ENCODE measurements at places on chromosomes 7 and 10.

DNA sequence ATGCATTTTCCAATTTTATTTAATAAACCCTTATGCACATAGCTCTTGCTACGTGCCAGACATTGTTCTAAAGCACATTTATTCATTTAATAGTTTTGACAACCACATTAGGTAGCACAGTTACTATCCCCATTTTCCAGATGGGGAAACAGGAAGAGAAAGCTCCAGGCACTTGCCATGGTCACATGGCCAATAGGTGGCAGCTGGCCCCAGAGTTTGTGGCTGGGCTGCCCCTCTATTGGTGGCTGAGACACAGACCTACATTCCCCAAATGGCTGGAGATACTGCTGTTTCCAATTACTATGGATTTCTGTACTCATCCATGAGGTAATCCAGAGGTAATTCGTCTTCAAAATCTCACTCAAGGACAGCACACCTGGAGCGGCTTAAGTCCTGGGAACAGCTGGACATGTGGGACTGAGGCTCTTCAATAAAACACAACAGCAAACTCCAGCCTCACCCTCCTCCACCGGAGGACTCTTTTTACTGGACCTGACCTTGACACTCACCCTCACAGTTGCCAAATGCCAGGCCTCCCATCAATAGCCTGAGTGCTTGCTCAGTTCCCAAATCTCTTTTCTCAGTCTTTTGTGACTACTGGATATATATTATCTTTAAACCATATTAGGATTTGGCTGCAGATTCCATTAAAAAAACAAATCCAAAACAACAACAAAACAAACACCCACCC lies 106.1 kb downstream of the CLEC2L start:
- no peak for DNase-seq

DNA sequence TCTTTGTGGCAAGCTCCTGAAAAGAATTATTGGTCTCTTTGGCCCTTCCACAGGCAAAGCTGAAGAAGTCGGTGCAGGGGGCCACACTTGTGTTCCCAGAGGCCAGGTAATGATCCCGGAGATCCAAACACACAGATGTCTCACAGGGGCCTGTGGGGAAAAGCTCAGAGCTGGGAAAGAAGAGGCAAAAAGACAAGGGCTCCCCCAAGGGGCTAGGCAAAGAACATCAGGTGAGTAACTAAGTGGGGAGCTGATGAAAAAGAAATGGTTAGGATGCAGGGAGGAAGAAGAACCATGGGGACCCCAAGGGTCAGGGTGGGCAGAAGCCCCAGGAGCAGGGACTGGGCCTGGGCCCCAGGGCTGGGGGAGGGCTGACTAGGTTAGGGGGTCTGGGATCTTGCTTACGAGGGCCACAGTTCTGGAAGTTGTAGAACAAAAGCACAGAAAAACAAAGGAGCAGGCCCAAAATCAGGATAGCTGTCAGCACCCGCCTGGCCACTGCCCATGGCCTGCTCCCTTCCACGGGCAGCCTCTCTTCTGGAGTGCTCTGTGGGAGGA lies 1.1 kb downstream of the KEL start:
- DNase-seq, result no peak

DNA sequence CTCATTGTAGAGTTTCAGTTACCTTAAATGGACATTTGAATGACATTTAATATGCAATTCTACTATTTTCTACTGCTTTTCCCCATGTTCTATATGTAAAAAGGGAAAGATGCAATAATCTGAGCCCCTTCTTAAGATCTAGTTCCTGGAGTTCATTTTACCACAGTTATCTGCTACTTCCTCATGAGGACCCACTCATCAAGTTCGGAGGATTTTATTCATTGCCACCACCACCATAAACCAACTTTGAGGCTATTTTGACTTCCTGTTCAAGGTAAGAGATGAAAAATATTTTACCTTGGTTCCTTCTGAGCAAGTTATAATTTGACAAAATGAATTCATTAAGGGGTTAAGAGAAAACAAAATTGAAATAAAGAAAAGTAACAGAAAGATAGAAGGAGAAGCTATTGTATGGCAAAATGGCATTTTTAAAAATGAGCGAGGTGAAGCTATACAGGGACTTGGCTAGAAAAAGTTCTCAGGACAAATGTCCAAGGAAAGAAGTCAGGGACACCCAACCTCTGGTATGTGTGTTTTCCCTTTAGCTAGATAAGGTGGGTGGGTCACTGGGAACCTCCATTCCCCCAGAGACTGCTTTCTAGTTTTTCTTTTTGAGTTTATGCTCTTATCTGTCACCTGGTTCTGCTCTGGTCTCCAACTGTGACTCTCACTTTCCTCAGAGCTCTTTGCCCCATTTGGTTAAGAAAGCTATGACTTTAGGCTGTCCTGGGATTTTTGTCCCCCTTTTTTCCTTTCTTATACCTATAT lies 14.9 kb upstream of the FAM3C start:
- no peak for DNase-seq

DNA sequence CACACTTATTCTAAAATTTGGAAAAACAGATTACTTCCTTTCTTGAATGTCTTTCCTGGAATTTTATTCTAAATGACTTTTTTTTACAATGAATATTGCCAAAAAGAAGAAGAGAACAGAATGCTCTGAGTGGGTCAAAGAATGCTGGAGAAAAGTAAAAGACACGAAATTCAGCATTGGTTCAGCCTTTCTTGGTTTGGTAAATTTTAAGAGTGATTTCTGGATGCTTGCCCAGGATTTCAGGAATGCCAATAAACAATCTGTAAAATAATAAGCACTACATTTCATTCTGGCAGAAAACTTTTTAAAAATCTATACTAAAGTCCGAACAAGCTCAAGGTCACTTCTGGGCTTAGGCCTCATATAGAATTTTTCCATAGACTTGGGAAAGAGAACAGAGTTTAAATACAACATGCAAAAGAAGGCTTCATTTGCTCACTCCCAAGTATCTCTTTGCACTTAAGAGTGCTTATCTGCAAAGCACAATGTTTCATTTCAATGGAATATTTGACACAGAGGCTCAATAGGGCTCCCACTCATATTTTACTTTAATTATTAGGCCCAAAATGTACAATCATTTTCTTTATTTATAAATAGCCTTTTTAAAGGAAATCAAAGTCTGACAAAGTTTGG lies 359.5 kb upstream of the ANKRD30A start:
- no peak for DNase-seq

GRCh38 chr7:27998382-27998781 lies 182.2 kb downstream of the JAZF1 start:
- DNase-seq, result no peak

GRCh38 chr7:91416155-91416865 lies 152.1 kb downstream of the FZD1 start:
- no peak for DNase-seq

- no peak for DNase-seq
These were observed 72.1 kb downstream of the USP6NL start for GRCh38 chr10:11539191-11539868.

- no peak for DNase-seq
These were observed 122.7 kb upstream of the TMEM229A start for GRCh38 chr7:124155432-124156022.

GRCh38 chr7:22657479-22657878 lies 69.5 kb upstream of the IL6 start:
- no peak for DNase-seq

DNA sequence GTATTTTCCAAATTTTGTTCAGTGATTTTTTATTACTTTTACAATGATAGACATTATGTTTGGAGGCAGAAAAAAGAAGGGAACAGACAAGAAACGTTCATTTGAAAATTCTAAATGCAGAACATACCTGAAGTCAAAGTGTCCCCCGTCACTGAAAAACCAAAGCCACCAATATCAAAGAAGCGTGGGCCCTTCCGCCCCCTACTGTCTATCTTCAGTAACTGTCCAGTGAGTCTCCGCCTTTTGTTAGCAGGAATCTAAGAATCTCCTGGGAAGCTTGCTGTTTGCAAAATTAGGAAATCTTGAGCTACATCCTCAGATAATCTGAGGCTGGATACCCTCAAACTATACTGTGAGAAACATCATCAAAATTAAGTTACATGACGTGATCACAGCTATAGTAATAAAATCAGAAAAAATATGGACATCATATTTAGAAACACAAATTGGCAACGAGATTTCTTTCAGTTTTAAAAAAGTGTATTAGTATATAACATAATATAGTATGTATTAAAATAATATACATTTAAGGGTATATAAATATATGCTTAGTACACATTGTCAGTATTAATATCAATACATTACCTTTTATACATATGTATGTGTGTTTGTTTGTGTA lies 169.3 kb upstream of the AKR1E2 start:
- no peak for DNase-seq

- no peak for DNase-seq
These were observed 30.0 kb downstream of the AGAP4 start for GRCh38 chr10:45817130-45817859.

- DNase-seq, result no peak
These were observed 29.2 kb upstream of the IL15RA start for GRCh38 chr10:6006546-6006945.

DNA sequence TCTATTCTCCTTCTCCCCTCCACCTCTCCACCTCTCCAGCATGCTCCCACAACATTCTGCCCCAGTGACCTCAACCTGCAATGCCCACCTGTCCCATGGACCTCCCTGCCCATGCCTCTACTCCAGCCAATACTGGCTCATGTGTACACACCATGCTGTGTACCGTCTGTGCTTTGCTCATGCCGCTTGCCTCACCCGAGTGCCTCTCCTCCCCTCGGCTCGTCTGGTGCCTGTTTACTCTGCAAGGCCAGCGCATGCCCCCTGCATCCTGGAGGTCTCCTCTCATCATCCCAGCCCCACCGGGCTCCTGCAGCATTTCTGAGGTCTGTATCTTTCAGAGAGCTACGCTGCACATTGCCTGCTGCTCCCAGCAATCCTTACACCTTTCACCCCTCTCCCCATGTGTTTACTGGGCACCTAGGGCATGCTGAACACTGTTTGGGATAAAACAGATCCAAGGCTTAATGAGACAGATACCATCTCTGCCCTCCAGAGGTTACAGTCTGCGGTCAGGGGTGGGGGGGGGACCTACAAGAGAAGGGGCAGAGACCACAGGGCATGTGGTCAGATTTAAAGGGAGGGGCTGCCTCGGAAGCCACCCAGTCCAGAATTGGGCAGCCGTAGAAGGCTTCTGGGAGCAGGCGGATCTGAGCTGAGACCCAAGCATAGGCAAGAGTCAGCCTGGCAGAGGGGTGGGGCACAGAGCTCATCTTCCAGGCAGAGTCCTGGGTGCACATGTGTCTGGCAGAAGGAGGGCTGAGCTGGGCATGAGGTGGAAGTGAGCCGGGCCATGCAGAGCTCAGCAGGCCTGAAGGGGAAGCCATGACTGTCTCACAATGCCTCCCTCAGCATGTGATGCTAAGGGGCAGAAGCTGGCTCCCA lies 29.6 kb upstream of the PSAP start:
- no peak for DNase-seq

DNA sequence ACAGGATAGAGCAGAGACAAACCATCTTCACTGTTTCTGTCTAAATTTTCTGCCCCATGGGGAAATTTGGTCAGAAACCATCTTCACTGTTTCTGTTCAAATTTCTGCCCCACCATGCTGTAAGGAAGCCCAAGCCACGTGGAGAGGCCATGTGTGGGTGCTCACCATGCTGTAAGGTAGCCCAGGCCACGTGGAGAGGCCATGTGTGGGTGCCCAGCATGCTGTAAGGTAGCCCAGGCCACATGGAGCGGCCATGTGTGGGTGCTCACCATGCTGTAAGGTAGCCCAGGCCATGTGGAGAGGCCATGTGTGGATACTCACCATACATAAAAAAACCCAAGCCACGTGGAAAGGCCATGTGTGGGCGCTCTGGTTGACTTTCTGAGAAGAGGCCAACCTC lies 1088.7 kb upstream of the AUTS2 start:
- DNase-seq, result no peak

DNA sequence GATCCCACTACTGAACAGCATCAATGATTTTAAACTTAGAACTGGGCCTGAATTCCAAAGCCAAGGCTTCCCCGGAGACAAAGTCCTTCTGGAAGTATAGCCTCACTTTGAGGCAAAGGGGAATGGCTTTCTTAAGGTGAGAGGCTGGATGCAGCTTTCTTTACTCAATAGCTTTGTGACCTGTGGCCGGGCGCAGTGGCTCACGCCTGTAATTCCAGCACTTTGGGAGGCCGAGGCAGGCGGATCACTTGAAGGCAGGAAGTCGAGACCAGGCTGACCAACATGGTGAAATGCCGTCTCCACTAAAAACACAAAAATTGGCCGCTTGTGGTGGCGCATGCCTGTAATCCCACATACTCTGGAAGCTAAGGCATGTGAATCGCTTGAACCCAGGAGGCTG lies 3.2 kb upstream of the FGFR2 start:
- DNase-seq, result no peak

- no peak for DNase-seq
These were observed 553.8 kb downstream of the TFEC start for GRCh38 chr7:115476671-115477181.

DNA sequence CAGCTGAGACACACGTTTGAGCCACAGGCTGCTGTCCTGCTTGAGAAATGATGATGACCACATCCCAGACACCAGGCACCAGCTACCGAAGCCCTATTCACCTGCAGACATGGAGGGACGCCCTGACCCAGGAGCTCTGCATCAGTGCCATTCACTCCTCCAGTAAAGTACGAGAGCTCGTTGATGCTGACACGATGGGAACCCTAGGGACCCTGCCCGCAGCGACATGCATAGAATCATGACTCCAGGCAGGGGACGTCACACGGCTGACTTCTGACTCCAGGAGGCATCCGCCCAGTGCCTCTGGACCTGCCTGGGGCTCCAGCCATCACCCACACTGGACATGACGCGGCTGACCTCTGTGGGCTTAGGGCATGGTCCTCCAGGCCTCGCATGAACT lies 129.9 kb downstream of the ADARB2 start:
- DNase-seq, result no peak

- DNase-seq, result no peak
These were observed 64.5 kb upstream of the EEPD1 start for GRCh38 chr7:36088553-36088952.

DNA sequence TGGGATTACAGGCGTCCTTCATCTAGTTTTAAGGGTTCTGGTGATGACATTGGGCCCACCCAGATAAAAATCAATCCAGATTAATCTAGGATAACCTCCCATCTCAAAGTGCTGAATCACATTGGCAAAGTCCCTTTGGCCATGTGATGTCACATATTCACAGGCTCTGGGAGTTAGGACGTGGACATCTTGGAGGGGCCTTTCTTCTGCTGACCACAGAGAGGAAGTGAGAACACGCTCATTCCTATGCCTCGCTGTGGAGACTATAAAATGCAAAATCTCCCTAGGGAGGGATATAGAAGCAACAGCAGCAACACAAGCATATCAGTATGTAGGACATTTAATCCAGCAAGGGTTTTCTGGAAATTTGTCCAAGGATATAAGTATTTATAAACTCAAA lies 266.0 kb upstream of the PITRM1 start:
- DNase-seq, result no peak

- DNase-seq, result no peak
These were observed 299.8 kb downstream of the CCDC3 start for GRCh38 chr10:12701696-12702095.

GRCh38 chr10:6267941-6268340 lies 65.2 kb downstream of the PFKFB3 start:
- DNase-seq, result no peak

Data from activated CD4-positive, CD25-positive, alpha-beta regulatory T cell (primary cell).